ENCODE measurements at places on chromosomes 7 and 10. TPM values are rescaled to one million over a fixed set of nuclear protein-coding genes. Genes with fewer than 3 reads are reported as not detected.

GRCh38 chr10:60649485-60650377 lies 128.5 kb upstream of the CDK1 start:
- no peak for DNase-seq

DNA sequence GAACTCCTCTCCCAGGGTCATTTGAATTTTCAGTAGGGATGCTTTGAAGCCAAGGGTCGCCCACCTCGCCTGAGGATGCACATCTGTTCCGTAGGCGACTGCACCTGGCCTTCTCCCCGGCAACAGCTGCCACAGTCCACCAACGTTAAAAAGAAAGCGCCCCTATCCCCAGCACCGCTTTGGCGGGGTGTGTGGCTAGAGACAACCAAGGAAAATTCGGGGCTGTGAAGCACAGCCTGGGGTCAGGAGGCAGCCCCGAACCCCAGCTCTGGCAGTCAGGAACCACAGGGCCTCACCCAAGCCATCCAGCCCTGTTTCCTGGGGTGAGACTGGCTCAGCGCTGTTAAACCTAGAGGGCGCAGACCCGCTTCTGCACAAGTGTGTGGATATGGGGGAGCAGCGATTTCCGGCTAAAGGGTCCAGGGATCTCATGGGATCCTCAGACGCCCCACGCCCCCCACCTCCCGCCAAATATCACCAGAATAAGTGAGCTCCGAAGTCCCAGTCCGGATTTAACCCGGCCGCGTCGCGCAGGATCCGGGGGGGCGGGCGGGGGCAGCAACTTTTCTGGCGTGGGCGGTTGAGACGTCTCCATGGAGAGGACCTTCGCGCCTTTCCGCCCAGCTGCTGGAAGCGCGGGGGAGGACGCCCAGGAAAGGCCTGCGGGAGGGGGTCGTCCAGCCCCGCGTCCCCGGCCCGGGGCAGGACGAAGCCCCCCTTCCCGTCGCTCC lies 822 bp downstream of the ZC3HAV1L start:
- no peak for DNase-seq

DNA sequence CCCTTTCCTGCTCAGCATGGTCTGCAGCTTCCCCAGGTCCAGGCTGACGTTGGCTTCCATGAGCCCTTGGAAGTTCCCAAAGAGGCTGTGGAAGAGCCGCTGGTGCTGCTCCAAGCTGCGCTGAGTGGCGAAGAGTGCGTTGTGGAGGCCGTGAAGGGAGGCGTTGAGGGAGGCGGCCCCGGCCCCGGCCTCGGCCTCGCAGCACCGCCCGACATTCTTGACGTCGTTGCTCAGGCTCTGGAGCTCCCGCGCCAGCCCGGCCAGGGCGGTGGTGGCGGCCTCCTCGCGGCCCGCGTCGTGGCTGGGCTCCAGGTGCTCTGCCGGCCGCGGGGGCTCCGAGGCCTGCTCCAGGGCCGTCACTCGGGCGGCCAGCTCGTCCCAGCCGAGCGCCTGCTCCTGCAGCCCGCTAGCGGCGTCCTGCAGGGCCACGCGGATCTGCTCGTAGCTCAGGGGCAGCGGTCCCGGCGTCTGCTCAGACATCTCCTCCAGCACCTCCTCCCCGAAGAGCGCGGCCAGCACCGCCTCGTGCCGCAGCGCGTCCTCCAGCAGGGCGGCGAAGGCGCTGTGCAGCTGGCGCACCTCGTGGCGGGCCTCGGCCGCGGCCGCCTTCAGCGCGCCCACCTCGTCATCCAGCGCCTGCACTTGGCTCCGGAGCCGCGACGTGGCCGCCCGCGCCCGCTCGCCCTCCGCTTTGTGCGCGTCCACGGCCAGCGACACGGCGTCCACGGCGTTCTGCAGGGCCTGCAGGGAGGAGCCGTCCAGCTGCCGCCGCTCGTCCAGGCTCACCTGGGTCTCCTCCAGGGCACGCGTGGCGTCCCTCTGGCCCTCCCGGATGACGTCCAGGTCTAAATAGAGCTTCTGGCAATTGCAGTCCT lies 14.7 kb downstream of the MMRN2 start:
- DNase-seq, result no peak

GRCh38 chr10:372566-372965 lies 237.3 kb downstream of the ZMYND11 start:
- DNase-seq, result no peak

DNA sequence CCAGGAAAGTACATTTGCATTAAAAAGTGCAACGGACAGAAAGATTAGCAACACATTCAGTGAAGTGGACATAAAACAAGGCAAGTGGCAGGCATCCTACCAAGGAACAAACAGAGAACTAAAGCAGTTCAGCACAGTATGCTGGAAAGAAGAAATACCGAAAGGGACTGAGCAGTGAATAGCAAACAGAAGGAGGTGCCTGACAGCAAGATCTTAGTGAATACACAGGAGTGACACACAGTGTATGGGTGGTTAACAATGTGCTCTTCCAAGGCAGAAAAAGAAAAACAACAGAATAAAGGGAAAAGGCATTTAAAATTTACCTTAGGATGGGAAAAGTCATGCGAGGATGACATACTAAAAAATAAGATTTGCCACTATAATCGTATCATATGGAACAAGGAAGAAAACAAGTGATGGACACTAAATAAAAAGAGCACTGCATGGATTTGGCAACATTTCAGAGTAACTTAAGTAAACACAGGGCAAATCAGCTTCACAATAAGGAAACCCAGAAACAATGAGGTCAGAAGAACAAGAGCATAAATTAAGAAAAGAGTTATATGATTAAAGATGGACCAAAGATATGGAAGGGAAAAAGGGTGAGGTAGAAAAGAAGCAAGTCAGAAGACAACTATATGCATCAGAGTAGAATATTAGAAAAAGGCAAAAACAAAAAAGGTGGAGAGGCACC lies 29.5 kb downstream of the MEST start:
- DNase-seq, result no peak

DNA sequence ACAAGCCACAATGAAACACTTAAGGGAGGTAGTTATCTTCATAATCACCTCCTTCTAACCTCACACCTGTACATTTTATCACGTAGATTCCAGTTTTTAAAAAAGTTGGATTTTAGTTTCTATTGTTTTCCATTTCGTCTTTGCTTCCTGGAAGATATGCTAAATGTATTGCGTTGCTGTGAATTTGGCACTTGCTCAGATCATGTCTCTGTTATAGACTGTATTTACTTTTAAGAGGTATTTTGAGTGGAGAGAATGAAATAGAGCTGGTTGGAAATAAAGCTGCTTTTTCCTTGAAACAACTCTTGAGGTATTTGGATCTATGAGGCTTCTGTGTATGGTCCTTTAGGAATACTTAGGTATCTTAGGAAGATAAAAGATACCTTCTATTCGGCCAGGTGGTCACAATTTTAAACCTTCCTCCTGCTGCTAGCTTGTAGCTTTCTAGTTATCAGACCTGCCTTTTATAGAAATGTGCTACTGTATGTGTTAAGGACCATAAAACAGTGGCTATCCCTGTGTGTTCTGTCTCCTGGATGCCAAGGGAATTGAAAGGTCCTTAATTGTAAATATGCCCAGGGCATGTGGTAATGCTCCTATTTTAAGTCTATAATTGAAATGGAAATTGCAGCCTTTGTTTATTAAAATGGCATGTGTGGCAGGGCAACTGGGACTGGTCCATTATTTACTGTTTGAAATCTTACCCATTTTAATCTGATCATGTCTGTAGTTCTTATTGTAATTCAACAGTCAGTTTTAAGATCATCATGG lies 147.7 kb downstream of the SND1 start:
- DNase-seq, result no peak

ITPRID1 gene
- not detected for total RNA-seq

DPYSL4 gene
- total RNA-seq, result 0.13 TPM

NEUROD6 gene
- not detected for total RNA-seq

TRUB1 gene
- 26.6 TPM for total RNA-seq

Measured in bronchial epithelial cell (primary cell).